ENCODE measurements at places on chromosomes 1 and 21. TPM values are rescaled to one million over a fixed set of nuclear protein-coding genes. Genes with fewer than 3 reads are reported as not detected.

The LCE2A gene
- polyA plus RNA-seq: not detected

DNA sequence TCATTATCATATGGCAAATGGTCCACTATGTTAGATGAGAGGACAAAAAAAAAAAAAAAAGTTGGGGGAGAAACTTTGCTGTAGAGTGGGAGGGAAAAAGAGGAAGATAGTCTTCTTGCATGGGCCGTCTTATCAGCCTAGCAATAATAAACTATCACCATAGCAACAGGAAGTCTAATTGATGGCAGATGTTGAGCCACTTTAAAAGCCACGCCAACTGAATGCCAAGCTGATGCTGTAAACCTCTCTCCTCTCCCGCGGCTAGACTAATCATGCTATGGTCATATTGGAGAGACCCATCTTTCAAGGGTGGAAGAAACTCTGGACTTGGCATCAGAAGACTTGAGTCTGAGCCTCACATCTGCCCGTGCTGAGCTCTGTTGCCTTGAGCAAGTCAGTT, 122.2 kb upstream of the HOOK1 start:
- DNase-seq: peak; percentile 80

DNA sequence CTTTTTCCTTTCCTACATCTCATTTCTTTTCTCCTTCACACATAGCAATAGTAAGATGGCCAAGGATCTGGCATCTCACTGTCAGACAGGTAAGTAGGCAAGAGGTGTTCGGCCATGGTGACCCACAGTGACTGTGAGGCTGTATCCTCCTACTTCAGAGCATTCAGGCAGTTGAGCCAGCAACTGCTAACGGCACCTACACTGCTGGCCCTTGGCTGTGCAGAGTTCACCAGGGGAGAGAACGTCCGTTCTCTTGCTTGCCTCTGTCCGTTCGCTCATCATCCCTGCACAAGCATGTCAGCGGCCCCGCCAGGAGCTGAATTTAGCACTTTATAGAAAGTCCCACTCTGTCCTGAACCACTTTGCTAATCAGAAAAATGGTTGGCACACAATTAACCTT, 113.6 kb downstream of the GREM2 start:
- no peak for DNase-seq

DNA sequence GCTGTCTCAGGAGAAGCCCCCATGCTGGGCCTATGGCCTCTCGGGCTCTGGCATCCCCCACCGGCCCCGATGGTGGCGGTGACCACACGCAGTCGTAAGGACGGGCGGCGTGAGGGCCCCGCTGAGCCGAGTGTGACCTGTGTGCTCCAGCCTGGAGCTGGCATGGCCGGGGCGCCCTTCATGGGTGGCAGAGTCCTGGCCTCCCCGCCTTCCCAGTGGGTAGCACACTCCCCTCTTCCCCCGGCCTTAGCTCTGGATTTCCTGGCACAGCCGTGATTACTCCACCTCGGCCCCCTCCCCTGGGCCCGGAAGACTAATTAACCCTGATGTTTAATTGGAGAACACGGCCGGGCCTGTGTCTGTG, 44.6 kb downstream of the SLX9 start:
- DNase-seq: no peak

DNA sequence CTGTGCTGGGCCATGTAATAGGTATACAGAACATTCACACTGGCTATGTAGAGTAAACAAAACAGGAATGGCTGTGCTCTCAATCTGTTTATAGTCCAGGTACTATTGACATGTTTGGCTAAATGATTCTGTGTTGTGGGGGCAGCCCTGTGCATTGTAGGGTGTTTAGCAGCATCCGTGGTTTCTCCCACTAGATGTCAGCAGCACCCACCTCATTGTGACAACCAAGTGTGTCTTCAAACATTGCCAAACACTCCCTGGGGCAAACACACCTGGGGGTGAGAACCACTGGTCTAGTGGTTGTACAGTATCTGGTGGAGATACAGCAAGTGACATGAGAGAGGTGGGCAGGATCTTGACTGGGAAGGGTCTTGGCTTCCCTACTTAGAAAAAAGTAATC, 80.4 kb upstream of the SPATA6 start:
- DNase-seq: no peak

The CFAP107 gene
- polyA plus RNA-seq: 0.03 TPM

- DNase-seq: no peak
Observed at GRCh38 chr1:46582972-46583371, 21.1 kb downstream of the MKNK1 start.

DNA sequence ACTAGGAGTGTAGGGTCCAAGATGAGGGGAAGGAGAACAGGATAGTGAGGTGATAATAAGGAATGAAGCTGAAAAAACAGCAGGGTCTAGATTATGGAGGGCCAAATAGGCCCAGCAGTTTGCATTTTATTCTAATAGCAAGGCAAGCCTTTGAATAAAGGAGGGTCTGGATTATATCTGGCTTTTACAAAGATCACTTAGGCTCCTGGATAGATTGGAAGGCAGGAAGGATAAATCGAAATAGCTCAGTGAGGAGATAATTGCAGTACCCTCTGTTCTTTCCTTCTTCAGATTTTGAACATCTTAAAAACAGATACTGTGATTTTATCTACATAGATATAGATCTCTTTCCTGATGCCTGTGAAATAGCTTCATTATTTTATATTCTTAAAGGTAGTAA, 53.8 kb upstream of the PTGFR start:
- DNase-seq: no peak

The TSPEAR gene
- polyA plus RNA-seq: 0.55 TPM

DNA sequence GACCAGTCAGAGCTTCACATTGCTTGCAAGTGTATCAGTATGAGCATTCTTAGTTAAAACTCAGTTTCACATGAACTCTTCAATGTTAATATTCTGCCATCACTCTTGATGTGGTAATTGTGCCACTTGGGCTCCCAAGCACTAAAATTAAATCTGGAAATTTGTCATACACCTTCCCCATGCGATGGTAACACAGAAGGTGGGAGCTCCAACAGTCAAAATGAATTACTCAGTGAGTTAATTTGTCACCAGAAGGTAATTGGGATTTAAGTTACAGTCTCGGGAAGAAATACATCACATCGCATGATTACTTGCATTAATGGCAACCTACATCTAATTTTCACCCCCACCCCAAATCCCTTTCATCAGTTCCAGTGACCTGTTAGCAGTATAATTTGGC, 376.5 kb upstream of the DAB1 start:
- no peak for DNase-seq

The LAMB3 gene
- 156 TPM for polyA plus RNA-seq

GRCh38 chr1:187903223-187903622, 1074.5 kb downstream of the PLA2G4A start:
- no peak for DNase-seq

DNA sequence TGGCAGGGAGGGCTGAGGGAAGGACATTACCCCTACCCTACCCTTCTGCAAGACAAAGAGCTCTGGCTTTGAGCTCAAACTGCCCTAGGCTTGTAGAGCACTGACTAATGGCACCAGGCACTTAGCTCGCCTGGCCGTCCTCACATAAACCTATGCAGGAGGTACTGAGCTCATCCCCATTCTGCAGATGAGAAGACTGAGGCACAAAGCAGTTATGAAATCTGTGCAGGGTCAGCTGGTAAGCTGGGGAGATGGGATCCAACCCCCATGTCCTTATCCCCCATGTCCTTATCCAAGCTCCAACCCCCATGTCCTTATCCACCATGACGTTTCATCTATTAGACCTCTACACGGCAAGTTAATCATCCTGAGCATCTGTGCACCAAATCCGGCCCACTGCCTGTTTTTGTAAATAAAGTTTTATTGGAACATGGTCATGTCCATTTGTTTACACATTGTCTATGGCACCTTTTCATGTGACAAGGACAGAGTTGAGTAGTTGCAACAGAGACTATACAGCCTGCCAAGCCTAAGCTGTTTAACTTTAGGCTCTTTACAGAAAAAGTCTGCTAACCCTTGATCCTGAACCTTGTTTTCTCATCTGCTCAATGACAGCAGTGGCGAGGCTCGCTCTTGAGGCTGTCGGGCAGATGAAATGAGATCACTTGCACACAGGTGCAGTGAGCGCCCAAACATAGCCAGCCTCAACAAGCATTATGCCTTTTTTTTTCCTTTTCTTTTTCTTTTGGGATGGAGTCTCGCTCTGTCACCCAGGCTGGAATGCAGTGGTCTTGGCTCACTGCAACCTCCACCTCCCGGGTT, 86.8 kb downstream of the FBXO2 start:
- no peak for DNase-seq

DNA sequence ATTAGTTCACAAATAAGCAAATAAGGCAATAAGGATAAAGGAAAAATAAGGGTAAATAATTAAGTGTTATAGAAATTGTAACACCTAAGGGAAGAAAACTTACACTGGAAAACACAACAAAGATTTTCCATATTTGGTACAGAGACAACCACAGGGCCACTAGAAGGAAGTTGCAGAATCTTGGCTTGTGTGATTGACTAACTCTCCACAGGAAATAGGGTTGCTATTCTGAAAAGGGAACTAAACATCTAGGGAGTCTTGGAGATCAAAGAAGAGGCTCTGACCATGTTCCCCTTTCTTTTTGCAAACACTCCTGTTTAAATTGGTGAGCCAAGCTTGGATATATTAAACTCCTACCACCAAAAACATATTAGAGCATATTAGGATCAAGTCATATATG, 59.1 kb downstream of the APCS start:
- no peak for DNase-seq

DNA sequence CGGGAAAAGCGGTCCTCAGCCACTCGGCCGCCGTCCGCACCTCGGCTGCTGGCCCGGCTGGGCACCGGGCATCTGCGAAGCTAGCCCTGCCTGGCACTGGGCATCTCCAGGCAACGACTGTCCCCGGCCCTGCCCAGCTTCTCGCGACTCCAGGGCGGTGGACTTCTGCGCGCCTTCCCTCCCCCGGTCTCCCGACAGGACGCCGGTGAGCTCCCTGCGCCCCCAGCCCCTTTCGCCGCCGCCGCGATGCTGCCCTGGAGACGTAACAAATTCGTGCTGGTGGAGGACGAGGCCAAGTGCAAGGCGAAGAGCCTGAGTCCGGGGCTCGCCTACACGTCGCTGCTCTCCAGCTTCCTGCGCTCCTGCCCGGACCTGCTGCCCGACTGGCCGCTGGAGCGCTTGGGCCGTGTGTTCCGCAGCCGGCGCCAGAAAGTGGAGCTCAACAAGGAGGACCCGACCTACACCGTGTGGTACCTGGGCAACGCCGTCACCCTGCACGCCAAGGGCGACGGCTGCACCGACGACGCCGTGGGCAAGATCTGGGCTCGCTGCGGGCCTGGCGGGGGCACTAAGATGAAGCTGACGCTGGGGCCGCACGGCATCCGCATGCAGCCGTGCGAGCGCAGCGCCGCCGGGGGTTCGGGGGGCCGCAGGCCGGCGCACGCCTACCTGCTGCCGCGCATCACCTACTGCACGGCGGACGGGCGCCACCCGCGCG, 514 bp downstream of the FAM43B start:
- DNase-seq: peak; percentile 40

DNA sequence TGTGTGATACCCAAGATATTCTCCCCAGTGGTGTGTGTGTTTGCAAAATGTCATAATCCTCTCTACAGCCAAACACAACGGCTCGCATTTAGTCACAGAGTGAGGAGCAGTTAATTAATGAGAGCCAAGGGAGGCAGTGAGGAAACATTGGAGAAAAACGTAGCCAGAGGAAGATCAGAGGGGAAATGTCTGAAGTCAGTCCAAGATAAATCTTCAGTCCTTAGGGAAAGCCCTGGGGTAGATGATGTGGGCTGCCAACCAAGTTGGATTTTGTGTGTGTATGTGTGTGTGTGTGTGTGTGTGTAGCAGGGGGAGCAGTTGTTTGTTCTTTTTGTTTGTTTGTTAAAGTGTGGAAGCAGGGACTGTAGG, 201.0 kb upstream of the PTBP2 start:
- no peak for DNase-seq

GRCh38 chr1:147634645-147635044, 35.7 kb downstream of the ACP6 start:
- DNase-seq: no peak

DNA sequence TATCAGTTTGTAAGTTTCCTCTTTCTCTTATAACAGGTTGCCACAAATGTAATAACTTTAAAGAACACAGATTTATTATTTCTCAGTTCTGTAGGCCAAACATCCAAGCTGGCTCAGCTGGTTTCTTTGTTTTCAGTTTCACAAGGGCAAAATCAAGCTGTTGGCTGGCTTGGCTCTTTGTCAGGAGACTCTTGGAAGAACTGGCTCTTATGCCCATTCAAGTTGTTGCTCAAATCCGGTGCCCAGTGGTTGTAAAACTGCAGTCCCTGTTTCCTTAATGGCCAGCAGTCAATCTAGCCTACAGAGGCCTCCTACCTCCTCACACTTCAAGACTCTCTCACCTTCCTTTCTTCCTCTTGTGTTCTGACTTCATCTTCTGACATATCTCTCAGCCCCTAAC, 1171.0 kb downstream of the MRPL39 start:
- DNase-seq: no peak

GRCh38 chr21:33977017-33977720, 61.6 kb upstream of the ATP5PO start:
- no peak for DNase-seq

DNA sequence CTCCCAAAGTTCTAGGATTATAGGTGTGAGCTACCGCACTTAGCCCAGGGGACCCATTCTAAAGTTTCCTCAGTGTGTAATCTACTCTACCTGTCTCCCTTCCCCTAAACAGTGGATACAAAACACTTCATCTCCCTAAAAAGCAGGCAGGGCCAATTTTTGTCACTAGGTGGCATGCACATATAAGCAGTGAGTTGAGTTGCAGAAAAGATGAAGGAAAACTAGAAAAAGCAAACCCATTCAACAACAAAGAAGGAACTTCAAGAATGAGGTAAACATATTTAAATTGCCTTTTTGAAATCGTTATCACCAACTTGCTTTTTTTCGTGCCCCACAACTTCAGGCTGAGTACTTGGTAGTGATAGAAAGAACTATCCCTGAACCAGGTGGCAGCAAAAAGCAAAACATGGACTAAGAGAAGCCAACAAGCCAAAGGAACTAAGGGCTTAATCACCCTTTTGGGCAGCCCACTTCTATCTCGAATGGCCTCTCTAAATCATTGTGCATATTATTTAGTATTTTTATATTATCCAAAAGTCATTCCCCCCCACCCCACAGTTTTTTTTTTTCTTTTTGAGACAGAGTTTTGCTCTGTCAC, 19.7 kb upstream of the ALDH9A1 start:
- DNase-seq: peak; percentile 31
